GM23248 (cell line): ENCODE measurements at places on chromosomes 1 and 21. TPM values are rescaled to one million over a fixed set of nuclear protein-coding genes. Genes with fewer than 3 reads are reported as not detected.

Gene C4BPB
- not detected in 2 replicates for polyA plus RNA-seq

Gene UBR4
- 45.4 and 49.4 TPM in 2 replicates for polyA plus RNA-seq

Gene GJB5
- 0.23 and 0.33 TPM in 2 replicates for polyA plus RNA-seq

Gene SLC6A9
- 34.4 and 34.6 TPM in 2 replicates for polyA plus RNA-seq

Gene PARS2
- 4.1 and 5.2 TPM in 2 replicates for polyA plus RNA-seq

Gene SLC6A17
- polyA plus RNA-seq: 0.34 and 0.45 TPM in 2 replicates

Gene NPR1
- 0.09 and 0.19 TPM in 2 replicates for polyA plus RNA-seq

Gene OR2T29
- polyA plus RNA-seq: not detected in 2 replicates

Gene SUCO
- 12.4 and 12.9 TPM in 2 replicates for polyA plus RNA-seq

Gene INAVA
- polyA plus RNA-seq: not detected in 2 replicates

Gene HES4
- polyA plus RNA-seq: 3.7 and 4.1 TPM in 2 replicates

Gene ERO1B
- 1.4 and 1.7 TPM in 2 replicates for polyA plus RNA-seq

Gene MYOG
- not detected in 2 replicates for polyA plus RNA-seq

Gene NHLH1
- polyA plus RNA-seq: 0.16 and 0.31 TPM in 2 replicates

Gene PIK3R3
- 1.3 and 1.6 TPM in 2 replicates for polyA plus RNA-seq

Gene RBP7
- 0.33 TPM in 1 of 2 replicates, not detected in the other for polyA plus RNA-seq

Gene KRTAP19-3
- not detected in 2 replicates for polyA plus RNA-seq

Gene CFHR4
- not detected in 2 replicates for polyA plus RNA-seq

Gene UBASH3A
- not detected in 2 replicates for polyA plus RNA-seq

Gene SYNC
- 60.0 and 60.5 TPM in 2 replicates for polyA plus RNA-seq

Gene DISP3
- not detected in 2 replicates for polyA plus RNA-seq

Gene GPR3
- polyA plus RNA-seq: 1.6 and 1.8 TPM in 2 replicates

Gene CYP4X1
- not detected in 2 replicates for polyA plus RNA-seq

Gene OR2G6
- not detected in 2 replicates for polyA plus RNA-seq

Gene VWA1
- polyA plus RNA-seq: 0.60 and 1.3 TPM in 2 replicates

Gene MKNK1
- 10.0 and 16.1 TPM in 2 replicates for polyA plus RNA-seq

Gene VSIG8
- polyA plus RNA-seq: not detected in 2 replicates

Gene A3GALT2
- not detected in 2 replicates for polyA plus RNA-seq

Gene B4GALT2
- polyA plus RNA-seq: 27.3 and 28.9 TPM in 2 replicates

Gene SPATA21
- not detected in 2 replicates for polyA plus RNA-seq

Gene SLC37A1
- polyA plus RNA-seq: 0.23 TPM in 1 of 2 replicates, not detected in the other

Gene SH2D5
- polyA plus RNA-seq: 0.43 and 1.1 TPM in 2 replicates

Gene VWA5B1
- polyA plus RNA-seq: not detected in 2 replicates

Gene ZMYND12
- polyA plus RNA-seq: 0.68 and 1.4 TPM in 2 replicates

Gene OR2L13
- not detected in 2 replicates for polyA plus RNA-seq

Gene PDZK1IP1
- polyA plus RNA-seq: not detected in 2 replicates

Gene AK5
- 78.8 and 83.9 TPM in 2 replicates for polyA plus RNA-seq
